ENCODE measurements at places on chromosomes 1 and 21.

- no peak for DNase-seq
Measured at GRCh38 chr1:110062612-110063011, 7.9 kb downstream of the ALX3 start.

DNA sequence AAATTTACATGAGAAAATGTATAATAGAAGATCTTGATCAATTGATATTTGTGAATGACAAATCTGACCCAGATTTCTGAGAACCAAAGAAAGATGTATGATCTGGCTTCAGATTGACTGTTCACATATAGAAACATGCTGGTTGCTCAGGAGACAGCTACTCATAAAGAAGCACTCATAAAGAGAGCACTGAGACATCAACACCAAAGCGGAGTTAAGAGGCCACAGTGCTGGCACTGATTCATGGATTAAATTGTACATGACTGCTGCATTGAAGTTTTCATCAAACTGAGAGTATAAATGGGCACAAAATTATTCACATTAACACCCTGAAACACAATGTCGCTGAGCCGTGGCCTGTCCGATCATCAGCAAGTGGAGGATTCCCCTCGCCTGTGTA, 46.2 kb downstream of the SH3GLB1 start:
- no peak for DNase-seq

DNA sequence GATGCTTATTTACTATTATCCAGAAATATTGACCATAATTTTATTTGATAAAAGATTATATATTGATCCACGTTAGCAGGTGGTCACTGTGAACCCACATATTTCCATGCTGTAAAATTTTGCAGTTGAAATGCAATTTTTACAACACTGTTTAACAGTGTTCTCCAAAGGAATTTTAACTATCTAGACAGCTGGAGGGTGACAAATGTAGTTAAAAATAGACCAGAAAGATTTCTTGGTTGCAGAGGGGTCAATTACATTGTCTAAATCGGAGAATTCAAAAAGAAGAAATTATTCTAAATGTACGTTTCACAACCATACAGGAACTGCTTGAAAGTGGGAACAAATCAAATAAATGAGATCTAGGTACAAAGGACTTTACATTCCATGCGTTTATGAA, 625.2 kb upstream of the NCAM2 start:
- no peak for DNase-seq

DNA sequence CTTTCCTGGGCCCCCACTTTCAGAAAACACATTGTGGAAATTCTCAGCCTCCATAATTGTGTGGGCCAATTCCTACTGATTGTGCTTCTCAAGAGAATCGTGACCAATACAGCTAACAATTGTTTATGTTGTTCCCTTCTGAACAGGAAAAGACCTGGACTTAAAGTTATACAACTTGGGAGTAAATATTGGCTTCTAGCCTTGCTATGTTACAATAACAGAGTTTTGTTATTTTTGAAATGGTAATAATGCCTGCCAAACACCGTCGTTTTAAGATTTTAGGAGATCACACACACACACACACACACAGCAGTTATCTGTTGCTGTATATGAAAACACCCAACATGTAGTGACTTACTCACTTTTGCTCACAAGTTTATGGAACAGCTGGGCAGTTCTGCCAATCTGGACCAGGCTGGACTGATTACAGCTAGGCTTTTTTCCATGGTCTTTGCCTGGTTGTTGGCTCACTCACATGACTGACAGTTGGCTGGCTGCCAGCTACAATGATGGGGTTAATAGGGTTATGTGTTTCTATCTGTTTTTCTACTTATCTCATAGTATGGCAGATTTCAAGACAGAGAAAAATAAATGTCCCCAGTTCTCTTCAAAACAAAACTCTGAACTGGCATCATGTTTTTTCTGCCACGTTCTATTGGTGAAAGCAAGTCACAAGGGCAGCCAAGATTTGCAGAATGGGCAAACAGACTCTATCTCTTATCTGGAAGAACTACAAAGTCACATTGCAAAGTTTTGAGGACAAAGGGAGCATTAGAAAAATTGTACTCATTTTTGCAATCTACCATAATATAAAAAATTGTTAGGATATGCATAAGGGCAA, 447.5 kb downstream of the NEGR1 start:
- DNase-seq: no peak

- DNase-seq: no peak
Measured at GRCh38 chr1:188089015-188089414, 1260.3 kb downstream of the PLA2G4A start.

GRCh38 chr1:209805875-209806760, at the start of gene IRF6:
Gene IRF6 (minus strand): TSS chr1:209806142. CDS start chr1:209801413, 4,729 bp downstream.
- DNase-seq: peak; percentile 82

DNA sequence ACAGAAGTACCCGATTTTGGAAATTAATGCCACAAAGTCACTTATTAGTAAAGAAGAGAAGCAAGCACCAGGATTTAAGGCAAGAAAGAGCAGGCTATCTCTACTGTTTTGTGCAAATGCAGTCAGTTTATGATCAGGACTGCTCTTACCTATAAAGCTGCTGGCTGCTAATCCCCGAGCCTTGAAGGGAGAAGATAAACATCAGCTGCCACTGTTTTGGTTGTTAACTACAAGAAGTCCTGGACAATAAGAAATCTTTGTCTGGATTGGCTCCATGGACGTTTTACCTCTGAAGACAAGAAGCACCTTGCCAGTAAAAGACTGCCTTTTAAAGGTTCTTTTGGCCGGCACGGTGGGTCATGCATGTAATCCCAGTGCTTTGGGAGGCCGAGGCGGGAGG, 21.4 kb downstream of the FRRS1 start:
- no peak for DNase-seq

GRCh38 chr1:12387641-12388040, 157.8 kb downstream of the VPS13D start:
- DNase-seq: no peak

DNA sequence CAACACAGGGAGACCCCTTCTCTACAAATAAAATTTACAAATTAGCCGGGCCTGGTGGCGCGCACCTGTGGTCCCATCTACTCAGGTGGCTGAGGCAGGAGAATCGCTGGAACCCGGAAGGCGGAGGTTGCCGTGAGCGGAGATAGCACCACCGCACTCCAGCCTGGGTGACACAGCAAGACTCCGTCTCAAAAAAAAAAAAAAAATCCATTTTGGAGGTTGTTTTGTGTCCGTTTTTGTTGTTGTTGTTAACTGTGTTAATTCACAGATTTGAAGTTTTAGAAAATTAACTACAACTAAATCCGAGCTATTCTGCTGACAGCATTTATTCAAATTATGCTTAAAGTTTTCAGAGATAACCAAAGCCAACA, 618 bp downstream of the CLCC1 start:
- DNase-seq: peak; percentile 47

- DNase-seq: no peak
Measured at GRCh38 chr1:209324901-209325871, 258.3 kb upstream of the CAMK1G start.

DNA sequence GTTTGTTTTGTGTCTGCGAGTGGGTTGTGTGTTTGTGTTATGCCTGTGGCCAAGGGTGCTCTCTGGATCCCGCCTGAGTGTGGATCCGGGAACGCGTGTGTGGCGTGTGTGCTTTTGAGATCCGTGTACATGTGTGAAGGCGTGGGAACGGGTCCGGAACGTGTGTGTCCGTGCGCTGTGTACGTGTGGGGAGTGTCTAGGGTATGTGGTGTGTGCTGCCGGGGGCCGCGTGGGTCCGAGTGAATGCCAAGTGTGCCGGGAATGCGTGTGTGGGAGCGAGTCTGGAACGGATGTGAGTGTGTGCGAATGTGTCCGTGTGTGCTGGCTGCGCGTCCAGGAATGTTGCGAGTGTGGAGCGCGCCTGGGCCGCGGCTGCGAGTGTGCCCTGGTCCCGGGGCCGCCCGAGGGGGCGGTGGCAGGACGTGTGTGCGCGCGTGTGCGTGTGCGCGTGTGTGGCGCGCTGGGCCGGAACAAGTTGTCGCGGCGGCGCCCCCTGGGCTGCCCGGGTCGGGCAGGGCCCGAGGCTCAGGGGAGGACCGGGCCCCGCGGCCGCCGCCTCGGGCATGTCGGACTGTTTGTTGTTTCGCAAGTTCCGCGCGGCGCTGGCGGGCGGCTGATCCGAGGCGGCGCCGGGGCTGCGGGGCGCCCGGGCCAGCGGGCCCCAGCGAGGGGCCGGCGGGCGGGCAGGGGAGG, 953 bp downstream of the PTPRU start:
- DNase-seq: peak; percentile 45

- DNase-seq: no peak
Measured at GRCh38 chr1:153799016-153799415, 23.8 kb downstream of the SLC27A3 start.

GRCh38 chr1:11067716-11068599, 8.1 kb upstream of the SRM start:
- DNase-seq: no peak

DNA sequence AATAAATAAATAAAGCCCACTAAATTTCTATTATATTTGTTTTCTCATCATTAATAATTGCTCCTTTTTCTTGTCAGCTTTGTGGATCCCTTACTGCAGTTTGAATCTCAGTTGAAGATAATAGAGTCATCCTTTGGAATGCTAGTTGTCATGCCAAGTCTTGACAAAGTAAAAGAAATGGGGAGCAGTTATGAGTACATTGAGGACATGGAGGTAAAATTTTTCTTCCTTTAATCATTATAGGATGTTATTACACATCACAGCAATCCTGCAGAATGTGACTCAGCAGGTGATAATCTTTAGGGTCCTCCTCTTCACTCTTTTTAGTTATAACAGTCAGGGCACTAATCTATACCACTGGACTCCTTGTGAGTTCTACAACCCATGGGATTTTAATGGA, 24.1 kb downstream of the MROH9 start:
- no peak for DNase-seq

GRCh38 chr1:153633161-153633753, 609 bp upstream of the CHTOP start:
- no peak for DNase-seq

DNA sequence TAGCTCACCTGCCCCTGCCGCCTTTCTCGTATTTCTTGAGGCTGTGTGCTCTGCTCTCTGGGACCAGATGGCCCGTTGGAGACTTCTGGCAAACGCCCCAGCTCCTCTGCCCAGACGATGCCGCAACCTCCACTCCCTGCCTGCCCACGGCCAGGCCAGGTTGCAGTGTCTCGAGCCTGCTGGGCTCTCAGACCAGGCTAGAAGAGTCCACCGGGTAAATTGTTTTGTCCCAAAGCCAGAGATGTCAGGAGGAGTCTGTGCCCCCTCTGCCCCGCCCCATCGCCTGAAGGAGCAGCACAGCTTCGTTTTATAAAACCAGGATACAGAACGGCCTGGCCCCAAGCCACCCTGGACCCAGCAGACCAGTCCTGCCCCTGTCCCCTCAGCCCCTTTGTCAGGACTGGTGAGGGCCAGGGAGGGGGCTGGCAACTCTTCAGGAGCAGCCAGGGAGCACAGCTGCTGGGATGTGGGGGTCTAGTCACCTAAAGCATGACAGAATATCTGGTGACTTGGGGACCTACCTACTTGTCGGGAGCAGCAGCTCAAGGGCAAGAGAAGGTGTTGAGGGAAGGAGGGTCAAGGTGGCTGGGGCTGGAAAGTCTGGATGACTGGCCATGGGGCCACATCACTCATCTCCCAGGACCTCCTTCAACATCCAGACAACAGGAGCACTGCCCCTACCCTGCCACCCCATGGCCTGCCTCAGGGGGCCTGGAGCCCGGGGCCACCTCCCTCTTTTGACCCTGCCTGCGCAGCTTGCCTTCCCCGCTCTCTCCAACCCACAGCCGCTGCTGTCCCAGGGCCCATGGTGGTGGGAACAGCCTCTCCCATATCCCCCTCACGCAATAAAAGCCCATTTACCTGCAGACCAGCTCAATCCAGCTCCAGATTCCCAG, 33.9 kb upstream of the LBR start:
- no peak for DNase-seq

DNA sequence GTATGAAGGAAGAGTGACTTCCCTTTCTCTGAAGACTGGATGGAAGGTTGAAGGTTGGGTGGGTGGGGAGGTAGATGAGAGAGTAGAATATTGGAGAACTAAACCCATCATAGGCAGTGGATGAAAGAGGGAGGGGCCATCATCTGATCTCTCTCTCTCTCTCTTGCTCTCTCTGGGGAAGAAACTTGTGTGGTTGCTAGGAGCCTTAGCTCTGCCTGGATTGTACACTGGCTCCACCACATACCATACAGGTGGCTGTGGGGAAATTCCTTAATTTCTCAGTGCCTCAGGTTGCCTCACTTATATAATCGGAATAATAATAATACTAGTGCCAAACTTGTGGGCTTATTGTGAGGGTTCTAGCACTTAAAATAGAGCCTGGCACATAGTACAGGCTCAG, 9.5 kb downstream of the XCL1 start:
- no peak for DNase-seq

DNA sequence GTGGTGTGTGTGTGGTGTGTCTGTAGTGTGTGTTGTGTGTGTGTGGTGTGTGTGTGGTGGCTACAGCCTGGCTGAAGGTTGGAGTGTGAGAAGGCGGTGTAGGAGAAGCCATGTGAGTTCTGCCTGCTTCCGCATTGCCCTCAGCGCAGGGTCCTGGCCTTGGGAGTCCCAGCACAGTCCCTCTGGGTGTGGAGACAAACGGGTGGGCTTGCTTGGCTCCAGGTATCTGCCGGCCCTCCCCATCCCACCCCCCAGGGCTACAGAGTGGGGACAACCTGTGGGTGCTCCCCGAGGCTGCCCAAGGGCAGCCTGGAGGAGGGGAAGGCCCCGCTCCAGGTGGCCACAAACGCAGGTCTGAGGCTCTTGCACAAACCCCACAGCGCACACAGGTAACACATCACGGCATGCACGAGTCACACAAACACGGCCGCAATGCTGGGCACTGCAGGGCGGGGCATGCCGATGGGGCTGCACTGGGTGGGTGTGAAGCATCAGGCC, 31.7 kb upstream of the ADARB1 start:
- DNase-seq: no peak

DNA sequence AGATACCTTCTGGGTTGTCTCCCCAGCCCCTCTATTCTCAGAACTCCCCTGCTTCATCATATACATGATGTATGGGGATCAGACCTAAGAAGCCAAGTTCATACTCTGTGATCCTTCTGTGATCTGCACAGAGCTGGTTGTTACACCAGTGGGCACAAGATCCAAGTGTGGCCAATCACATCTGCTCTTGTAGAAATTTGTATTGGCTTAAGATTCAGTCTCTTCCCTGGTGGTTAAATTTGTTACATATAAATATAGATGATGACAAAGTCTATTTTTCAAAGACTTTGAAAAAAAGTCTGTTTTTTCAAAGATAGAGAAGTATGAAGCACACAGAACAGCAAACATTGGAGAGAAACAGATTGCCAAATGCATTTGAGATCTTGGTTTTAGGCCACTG, 135.8 kb upstream of the FGGY start:
- no peak for DNase-seq

- no peak for DNase-seq
Measured at GRCh38 chr1:34272152-34272551, 95.4 kb downstream of the C1orf94 start.
